ENCODE measurements at places on chromosomes 3 and 15.

GRCh38 chr15:71151081-71151480 lies 35.8 kb downstream of the THSD4 start:
- no peak for DNase-seq

- DNase-seq, result no peak
Measured at GRCh38 chr3:117938974-117939373, 1095.7 kb downstream of the IGSF11 start.

GRCh38 chr3:8561370-8561769 lies 59.7 kb downstream of the LMCD1 start:
- DNase-seq, result no peak

DNA sequence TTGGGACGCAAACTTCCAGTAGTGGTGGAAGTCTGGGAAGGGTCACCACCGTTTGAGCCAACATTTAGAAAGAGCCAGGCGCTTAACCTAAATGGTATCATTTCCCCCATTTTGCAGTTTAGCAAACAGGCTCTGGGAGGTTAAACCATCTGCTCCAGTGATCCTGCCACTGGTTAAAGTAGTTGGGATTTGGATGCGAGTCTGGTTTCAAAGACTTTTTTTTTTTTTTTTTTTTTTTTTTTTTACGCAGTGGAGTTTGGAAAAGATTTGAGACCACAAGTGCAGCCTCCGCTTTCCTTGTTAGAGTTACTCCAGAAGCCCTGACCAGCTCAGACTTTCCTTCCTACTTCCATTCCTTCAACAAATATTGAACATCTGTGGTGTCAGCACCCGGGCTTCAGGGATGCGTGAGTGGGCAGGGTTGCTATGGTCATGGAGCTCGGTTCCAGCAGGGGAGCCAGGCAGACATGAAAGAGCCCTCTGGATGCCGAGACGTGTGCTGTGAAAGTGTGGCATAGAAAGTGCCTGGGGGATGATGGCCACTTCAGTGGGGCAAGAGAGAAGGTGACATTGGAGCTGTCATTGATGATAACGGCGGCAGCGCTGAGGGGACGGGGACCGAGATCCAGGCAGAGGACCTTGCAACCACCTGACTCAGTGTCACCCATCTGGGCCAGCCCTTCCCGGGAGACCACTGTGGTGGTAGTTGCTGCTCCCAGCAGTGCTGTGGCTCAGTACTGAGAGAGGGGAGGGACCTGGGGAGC lies 1.1 kb upstream of the RNU6-1 start:
- DNase-seq, result no peak

DNA sequence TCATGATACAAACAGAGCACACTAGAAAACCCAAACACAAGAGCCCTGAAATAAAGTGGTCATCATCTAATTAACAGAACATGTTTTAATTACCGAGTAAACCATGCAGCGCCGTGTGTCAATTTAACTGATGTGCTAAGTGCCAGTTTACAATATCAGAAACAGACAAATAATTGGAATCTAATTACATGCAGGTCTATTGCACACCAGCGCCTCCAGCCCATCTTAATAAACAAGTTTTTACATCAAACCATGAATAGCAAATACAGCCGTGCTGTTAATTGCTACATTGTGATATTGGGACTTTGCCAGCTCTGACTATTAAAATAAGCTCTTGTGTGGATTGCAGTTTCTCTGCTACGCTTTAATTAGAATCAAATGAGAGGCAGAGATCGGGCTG lies 510.2 kb upstream of the MDFIC2 start:
- no peak for DNase-seq

DNA sequence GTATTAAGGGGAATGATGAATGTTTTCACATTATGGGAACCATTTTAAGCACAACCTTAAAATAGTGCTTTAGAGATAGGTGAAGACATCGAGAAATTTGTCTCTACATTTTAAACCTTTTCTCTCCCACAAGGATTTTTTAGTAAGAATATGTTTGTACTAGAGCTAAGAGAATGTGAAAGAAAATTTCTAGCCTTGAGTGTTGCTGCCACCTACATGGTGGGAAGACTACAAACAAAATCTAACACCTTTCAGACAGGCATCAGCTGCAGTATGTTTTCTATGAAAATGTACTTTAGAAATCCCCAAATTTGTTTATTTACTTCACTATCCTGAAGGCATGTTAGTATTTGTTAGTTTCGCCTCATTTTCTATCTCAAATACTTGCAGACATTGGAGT lies 247.4 kb downstream of the WDR72 start:
- DNase-seq, result no peak

DNA sequence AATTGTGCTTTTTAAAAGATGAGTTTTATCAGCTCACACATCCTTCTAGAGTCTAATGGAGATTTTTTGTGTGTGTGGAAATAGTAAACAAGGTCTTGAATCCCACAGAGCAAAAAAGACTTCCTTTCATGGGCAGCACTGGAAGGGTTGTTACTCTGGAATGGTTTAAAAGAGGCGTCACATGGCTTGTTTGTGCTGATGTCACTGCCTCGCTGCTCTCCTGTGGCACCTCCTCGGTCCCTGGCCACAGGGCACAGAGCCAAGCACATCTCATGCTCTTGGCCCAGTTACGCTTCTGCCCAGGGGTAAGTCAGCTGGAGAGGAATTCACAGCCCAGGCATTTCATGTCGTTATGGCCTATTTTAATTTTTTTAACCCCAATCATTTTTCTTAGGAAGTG lies 53.2 kb downstream of the PGPEP1L start:
- DNase-seq, result no peak

DNA sequence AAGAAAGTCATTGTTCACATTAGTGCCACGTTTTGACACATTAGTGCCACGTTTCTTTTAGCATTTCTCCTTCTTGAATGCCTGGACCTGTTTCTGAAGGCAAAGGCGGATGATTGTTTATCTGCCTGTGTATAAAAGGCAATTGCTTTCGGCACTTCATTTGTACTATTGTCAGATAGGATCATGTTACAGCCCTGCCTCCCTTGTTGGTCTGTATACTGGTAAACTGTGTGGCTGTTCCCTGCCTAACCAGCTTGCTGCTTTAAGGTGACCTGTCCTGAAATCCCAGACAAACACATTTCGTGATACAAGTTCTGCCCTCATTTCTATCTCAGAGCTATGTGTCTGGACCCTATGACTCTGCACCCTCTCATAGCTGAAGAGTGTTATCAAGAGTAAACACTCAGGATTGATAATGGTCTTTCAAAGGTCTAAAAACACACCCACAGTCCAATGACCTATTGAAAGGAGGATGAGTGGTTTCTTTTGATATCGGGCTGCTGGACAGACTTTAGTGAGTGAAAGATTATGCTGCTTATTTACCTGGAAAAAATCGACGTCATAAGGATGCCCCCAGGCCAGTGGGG lies 276.3 kb upstream of the MCTP2 start:
- no peak for DNase-seq

- no peak for DNase-seq
Measured at GRCh38 chr3:190222916-190223315, 99.3 kb downstream of the CLDN1 start.

- no peak for DNase-seq
Measured at GRCh38 chr3:138472141-138472825, 37.9 kb downstream of the ESYT3 start.

- no peak for DNase-seq
Measured at GRCh38 chr3:160735826-160736225, 20.2 kb upstream of the PPM1L start.
